ENCODE measurements at places on chromosomes 5 and 9.

DNA sequence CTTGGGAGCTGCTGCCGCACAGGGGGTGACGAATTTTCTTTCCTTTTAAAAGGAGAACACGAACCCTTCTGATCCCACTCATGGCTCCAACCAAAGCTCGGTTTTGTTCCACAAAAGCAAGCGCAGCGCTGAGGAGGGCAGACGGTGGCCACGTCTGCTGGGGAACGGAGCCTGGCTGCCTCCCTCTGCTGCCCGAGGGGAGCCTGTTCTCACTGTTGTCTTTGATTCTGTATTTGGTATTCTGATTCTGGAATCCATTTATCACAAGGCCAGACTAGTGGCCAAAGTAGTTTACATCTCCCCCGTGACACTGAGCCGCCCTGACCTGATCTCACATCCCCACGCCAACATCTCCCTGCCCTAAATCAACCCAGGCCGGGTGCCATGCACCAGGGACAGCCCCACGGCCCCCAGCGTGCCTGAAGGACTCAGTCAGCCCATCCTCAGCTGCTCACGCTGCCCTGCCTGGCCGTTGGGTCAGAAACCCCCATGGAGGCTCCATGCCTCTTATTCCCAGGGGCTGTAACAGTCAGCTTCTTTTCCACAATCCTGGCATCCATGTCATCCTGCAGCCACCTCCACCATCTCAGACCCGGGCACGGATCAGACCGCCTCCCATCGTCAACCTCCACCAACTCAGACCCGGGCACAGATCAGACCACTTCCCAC lies 6.7 kb upstream of the NSMF start:
- no peak for DNase-seq

DNA sequence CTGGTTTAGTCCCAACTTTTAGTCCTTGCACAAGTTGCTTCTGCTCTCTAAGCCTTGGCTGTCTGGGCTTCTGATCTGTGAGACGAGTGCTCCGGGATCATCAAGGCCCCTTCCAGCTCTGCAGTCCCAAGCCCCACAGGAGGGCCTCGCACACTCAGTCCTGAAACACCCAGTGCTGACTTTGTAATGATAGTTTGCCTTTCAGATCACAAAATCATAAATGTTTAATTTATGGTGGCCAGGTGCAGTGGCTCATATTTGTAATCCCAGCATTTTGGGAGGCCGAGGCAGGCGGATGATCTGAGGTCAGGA lies 95.9 kb upstream of the SLC25A48 start:
- no peak for DNase-seq

GRCh38 chr9:592225-592624 lies 249.3 kb upstream of the DMRT1 start:
- DNase-seq: no peak

- no peak for DNase-seq
Observed at GRCh38 chr5:6430418-6431028, 18.1 kb upstream of the UBE2QL1 start.

- DNase-seq: no peak
Observed at GRCh38 chr5:1200495-1201326, 684 bp upstream of the SLC6A19 start.
